ENCODE measurements at places on chromosomes 2 and 18.

GRCh38 chr18:54775686-54776085, 52.6 kb upstream of the RAB27B start:
- peak; percentile 92 for DNase-seq

- no peak for DNase-seq
These were observed 331.7 kb downstream of the PLCL1 start for GRCh38 chr2:198136142-198136541.

DNA sequence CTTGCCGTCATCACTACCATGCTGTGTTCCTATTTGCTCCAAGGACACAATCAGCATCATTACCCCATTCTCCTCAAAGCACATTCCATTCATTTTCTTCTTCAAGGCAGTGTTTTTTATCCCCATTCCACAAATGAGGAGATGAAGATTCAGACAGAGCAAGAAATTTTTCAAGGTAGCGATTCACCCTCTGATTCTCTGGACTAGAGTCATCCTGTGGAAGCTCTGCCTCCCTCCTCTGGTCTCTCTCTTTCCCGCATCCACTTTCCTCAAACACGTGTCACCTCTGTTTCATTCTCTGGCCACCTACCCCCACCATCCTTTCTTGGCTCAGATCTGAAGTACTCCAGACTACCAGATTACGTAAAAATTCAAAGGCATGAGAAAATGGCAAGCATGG, 297.9 kb downstream of the SOX11 start:
- no peak for DNase-seq

DNA sequence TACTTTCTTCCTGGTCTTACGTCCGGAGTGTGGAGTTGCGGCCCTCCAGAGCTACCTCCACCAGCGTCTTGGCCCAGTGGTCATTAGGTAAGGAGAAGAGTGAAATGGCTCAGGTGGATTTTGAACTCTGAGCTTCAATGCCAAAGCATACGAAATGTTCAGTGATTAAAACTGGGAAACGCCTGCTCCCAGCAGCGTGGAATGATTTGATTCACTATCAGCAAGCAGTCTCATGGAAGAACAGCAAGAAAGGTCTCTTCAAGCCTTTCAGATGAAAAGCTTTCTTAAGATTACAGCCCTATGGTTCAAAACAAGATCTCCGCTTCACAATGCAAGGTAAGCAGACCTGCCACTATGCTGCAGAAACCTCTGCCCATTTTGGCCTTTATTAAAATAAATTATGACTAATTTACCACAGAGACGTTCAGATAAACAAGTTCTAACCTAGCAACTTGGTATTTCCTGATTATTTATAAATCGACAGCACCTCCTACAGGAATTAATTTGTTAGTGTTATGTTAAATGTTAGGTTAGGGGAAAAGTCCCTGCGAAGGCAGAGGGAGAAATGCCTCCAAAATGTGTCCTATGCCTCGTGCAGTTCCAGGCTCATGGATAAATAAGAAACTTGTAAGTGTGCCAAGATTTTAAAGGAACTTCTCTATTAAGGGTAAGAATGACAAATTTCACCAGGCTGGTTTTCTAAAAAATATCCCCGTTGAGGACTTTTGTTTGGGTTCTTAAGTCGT, 10.1 kb downstream of the SP9 start:
- peak; percentile 51 for DNase-seq

DNA sequence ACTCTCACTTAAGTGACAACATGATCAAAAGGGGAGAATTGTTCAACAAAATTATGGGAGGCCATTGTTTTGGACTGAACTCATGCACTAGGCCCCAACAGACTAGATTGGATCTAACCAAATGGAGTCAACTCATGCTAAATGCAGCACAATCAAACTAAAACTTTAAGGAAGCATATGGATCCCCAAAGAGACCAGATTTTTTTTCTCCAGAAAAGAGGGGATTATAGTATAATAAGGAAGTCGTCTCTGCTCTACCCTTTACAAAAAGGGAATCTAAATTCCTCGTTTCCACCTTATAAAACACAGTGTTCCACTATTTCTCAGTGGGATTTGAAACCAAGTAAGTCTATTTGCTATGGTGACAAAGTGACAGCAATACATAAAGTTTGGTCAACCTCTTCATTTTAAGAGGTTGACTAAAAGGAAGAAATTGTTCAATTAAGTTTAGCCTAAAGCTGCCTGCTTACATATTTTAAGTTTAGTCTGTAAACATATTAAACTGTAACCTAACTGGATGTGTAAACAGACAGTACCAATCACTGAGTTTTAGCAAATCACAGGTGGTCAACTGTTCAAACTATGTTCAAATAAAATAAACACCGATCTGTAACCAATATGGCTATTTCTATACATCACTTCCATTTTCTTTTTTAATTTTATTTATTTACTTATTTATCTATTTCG, 40.9 kb upstream of the MAT2A start:
- DNase-seq, result no peak

DNA sequence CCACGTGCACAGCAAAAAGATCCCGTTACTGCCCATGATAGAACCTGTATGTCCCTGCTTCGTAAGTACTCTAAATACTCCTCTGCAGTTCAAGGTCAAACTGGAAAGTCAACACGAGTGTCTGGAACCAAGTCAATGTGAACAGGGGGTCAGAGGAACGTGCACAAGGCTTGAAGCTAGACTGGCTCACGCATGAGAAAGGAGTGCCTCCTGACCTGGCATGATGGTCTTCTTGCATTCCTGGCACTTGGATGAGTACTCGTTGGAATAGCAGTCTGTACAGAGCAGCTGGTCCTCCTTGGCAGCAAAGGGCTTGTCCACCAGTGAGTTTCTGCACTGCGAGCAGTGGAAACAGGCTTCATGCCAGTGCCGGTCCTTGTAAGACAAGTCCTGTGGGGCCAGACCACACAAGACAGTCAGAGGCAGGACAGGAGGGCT, 25.5 kb downstream of the FHL2 start:
- no peak for DNase-seq

DNA sequence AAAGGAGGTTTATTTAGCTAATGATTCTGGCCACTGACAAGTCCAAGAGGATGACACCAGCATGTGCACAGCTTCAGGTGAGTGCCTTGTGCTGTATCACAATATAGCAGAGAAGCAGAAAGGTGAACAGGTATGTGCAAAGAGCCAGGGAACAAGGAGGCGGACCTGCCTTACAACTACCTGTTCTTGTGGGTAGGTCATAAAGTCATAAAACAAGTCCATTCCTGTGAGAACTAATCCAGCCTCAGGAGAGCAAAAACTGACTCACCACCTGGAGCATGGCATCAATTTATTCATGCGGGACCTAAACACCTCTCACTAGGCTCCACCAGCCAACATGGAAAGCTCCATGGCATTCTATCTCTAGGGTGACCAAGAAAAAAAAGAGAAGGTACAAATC, 234.2 kb downstream of the ASXL3 start:
- DNase-seq, result no peak

- no peak for DNase-seq
These were observed 835.3 kb downstream of the EPHA4 start for GRCh38 chr2:220736778-220737177.

GRCh38 chr18:6646801-6647200, 82.7 kb upstream of the ARHGAP28 start:
- no peak for DNase-seq

DNA sequence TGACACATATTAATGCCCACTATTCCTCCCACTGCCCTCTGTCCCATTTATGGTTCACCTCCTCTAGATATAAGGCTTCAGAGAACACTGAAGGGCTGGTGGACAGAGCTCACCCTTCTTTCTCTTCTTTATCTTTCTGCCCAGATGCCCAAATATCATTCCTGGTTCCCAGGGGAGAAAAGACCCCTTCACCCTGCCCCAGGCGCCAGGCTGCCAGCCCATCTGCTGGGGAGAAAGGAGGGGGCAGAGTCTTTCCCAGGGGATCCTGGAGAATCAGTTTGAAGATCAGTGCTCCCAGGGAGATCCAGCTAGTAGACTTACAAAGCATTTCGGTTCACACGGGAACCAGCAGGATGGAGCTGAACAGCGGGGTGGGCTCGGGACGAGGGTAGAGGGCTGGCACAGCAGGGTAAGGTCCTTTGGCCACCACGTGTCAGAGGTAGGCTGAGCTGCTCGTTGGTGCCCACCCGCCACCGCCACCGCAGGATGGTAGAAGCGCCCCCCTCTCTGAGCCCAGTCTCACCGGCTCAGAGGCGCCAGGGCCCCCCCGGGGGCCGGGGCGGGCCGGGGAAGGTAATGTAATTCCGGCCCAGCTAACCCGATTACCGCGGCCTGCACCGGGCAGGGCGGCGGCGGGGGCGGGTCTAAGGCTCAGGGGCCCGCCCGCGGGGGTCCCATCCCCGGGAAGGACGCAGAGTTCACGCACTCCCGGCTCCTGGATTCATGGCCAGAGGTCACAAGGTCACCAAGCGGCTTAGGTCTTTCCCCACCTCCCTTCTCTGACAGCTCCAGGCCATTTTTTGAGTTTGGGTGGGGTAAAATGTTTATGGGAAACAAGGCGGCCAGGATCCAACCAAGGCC, 1.3 kb upstream of the TLX2 start:
- DNase-seq, result no peak

GRCh38 chr18:395456-396250, 104.8 kb downstream of the COLEC12 start:
- DNase-seq, result peak; percentile 87

GRCh38 chr18:50918153-50918552, 39.2 kb downstream of the ME2 start:
- DNase-seq, result no peak

GRCh38 chr2:191995285-191995684, 148.4 kb upstream of the CAVIN2 start:
- DNase-seq, result no peak

GRCh38 chr2:187233811-187234210, 214.2 kb downstream of the CALCRL start:
- peak; percentile 9 for DNase-seq

DNA sequence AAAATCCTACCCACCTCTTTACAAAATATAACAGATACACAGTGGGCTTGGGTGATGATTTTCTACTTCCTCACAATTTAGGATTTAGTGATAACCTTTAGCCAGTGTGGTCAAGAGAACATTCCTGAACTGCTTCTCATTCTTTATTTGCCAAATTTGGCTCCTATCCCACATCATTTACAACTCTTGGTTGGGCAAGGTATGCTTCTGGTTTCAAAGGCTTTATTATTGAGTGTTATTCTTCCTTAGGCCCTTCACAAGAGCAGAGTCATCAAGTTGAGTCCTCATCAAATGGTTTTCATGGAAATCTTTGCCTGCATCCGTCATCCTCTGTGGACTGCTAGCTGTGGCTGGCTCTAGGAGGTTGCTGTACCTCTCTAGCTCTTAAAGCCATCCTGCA, 472.0 kb upstream of the ETAA1 start:
- peak; percentile 78 for DNase-seq

DNA sequence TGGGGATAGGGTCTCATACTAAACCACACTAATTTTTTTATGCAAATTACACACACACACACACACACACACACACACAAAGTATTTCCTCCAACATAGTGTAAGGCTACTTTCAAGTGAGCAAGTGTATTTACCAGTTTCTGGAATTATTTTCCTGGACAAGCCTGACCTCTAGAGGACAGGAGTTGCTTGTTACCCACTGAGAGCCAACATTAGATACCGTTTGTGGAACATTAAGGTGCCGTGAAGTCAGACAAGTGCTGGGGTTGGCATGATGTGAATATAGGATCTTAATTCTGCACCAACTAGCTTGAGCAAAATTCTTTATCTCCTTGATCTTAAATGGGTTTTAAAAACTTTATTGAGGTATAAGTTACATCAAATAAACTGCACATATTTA, 39.3 kb upstream of the SERPINB2 start:
- DNase-seq, result peak; percentile 62

DNA sequence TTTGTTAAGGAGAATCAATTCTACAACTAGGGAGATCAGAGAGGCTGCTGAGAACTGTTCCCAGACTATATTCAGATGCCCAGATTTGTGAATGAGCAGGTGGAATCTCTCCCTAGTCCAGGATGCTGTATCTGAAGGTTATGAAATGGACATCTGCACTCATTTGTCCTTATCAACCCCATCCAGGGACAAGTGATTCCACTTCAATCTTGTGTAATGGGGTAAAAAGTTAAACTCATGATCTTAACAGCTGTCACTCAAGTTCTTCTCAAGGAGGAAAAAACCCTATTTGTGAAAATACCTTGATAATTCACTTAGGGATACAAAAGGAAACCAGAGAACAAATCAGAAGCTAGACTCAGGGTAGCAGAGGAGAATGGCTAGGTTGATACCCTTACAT, 144.8 kb downstream of the PLCL1 start:
- DNase-seq, result no peak

DNA sequence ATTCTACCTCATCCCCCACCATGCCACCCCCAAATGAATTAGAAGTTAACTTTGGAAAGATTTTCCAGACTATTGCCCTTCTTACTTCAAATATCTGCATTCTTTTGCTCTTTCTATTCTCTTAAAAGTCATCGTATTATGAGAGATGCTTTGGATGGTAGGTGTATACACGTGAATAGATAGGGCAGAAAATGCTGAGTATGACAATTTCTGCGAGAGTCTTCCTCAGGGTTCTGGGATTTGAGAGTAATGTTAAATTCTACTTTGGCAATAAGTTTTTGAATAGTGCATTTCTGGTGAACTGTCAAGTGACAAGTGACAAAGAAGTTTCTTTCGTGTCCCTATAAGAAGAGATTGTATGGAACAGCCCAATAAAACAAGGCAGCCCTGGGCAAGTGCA, 137.6 kb upstream of the DSEL start:
- no peak for DNase-seq

GRCh38 chr2:99084256-99084655, 57.3 kb upstream of the C2orf15 start:
- no peak for DNase-seq
